ENCODE measurements at places on chromosomes 6 and 20.

DNA sequence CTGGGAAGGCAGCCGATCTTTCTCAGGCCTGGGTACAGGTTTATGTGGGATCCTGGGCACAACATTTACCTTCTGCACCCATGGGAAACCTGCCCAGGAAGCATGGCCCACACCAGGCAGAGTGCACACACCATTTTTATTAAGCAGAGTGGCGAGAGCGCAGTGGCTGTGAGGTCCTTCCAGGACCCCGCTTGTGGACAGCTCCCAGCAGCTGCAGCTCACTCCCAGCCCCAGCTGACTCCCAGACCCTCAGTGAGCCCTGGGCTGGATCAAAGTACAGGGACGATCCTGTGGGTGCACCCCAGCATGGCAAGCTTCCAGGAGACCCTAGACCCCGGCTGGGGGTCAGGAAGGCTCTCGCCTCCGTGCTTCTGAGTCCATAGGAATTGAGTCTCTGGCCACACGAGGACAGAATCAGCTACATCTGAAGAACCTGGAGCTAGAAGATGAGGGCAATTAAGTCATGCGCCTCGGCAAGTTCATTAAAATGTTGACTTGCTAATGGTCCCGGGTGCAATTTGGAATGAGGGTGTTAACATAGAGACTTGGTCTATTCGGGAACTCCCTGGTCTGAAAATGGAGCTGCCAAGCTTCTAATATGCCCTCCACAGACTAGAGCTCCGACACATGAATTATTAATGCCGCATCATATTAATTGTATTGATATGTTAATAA, 65.4 kb upstream of the SLCO4A1 start:
- no peak for DNase-seq

DNA sequence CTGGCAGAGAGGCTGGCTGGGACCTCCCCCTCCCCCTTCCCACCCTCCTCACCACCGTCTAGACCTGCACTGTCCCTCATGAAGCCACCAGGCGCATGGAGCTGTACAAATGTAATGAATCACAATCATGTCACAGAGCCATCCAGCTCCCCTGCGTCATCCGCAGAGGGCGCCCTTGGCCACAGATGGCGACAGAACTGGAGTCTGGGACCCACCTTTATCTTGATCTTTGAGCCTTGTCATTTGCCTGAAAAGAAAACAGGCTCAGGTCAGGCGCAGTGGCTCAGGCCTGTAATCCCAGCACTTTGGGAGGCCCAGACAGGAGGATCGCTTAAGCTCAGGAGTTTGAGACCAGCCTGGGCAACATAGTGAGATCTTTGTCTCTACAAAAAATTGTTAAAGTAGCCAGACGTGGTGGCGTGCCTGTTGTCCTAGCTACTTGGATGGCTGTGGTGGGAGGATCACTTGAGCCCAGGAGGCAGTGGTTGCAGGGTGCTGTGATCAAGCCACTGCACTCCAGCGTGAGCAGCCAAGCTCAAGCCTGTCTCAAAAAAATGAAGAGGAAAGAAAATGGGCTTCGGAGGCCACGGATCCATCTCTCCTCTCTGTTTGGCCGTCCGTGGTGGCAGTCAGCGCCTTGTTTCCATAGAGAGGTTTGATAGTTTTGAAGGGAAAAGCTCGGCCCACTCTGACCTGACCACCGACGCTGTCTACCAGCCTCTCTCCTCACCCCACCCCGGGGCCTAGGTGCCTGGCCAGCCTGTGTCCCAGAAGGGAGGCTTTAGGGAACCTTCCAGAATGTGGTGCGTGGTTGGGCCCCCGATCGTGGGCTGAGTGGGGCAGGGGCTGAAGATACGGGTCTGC, 6.2 kb downstream of the COL9A3 start:
- no peak for DNase-seq

GRCh38 chr6:34867484-34867883, 20.4 kb downstream of the TAF11 start:
- DNase-seq, result no peak

- no peak for DNase-seq
Observed at GRCh38 chr20:19996917-19997316, 20.2 kb upstream of the NAA20 start.

DNA sequence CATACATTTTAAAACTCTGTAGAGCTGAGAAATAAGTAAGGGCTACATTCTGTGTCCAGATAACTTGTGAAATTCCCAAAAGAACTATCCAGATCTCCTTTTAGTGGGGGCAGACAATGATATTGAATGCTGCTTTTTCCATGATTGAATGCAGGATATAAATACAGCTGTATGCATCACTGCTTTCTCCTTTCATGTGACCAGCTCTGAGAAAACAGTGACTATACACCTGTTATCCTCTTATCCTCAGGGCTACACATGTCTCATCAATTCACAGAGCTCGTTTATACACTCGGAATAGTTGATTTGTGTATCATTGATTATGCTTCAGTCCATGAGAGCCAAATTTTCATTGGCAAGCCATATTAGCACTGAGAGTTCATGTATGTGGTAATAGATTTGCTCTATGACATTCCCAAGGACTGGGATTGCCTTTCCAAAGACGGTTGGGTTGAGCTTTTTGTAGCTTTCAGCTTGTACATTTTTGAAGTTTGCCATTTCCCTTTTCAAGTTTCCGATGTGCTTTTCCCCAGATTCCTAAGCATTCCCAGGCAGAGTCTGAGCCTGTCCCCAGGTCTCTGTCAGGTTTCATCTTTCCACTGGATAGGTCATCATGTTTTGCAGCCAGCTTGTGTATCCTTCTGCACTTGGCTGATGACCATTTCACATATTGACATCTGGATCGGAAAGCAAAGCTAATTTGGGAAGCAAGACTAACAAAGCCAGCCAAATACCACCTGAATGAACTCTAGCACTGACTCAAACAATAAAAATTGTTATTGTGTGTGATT, 97.7 kb downstream of the RFX6 start:
- DNase-seq, result no peak

DNA sequence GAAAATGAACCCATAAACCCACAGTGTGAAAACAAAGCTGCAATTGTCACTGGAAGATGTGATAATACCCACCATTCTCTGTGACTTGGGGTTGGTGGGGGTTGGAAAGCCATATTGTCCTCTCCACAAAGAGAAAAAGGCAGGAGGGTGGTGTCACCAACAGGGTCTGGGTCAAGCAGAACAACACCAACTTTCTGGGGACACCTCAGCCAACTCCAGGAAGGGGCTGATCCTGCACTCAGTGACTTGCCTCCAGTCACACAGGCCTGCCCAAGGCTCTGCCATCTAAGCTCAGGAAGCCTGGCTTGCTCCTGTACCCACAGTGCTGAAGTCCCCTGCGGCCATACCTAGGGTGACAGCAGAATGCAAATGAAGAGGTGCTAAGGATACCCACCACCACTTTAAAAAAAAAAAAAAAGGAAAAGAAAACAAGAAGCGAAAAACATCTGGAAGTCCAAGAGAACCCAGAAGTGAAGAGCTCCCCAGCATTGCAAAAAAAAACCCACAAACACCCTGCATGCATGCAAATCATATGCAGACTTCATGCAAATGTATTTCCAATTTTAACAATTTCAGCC, 110.6 kb downstream of the PREX1 start:
- DNase-seq, result no peak

DNA sequence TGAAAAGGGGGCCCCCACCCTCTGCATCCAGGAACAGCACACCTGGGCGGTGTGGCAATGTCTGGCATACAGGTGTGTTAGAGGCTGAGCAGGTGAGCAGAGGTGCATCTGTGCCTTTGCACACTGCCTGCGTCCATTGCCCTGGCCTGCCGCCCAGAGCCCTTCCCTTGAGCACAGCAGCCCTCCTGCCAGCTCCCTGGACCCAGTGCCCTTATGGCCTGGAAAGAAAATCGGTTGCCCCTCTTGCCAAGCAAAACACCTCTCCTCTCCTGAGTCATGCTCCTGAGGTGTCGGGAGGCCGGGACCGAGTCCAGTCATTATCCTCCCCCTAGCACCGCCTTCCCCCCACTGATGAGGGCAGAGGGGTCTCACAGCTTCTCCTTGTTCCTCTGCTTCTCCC, 259.9 kb downstream of the SMOC2 start:
- DNase-seq, result no peak

DNA sequence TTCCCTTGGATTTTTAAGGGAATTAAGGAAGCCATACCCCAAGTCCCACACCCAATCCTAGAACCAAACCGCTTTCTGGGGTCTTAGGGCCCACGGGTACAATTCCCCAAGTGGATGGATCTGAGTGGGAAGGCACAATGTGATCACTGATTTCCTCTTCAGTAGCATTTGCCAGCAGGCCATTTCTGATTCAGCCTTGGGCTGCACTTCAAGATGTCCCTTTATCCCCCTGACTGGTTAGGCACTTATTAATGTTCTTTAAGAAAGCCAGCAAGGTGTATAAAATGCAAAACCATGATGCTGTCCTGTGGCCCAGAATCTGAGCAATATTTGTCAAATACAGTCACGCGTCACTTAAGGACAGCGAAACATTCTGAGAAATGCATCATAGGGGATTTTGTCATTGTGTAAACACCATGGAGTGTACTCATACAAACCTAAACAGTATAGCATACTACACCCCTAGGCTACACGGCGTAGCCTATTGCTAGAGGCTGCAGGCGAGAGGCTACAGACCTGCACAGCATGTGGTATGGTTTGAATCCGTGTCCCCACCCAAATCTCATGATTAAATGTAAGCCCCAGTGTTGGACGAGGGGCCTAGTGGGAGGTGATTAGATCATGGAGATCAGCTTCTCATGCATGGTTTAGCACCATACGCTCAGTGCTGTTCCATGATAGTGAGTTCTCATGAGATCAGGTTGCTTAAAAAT, 234.2 kb downstream of the NRN1 start:
- DNase-seq, result no peak

DNA sequence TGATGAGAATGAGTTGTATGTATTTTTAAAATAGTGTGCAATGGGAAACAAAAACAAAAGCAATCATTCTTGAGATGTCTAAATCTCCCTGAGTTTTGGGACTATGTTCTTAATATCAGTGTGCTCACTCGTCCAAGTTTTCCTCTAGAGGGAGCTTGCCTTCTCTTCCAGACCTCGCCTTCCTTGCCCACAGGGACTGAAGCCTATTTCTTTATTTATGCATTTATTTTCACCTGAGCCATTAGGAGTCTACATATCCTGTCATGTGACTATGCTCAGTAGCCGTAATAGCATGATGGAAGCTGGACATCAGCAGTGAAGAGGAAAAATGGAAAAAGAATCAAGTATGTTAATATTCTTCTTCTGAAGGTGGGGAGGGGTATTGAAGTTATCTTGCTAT, 131.2 kb downstream of the SH3BGRL2 start:
- DNase-seq, result no peak

DNA sequence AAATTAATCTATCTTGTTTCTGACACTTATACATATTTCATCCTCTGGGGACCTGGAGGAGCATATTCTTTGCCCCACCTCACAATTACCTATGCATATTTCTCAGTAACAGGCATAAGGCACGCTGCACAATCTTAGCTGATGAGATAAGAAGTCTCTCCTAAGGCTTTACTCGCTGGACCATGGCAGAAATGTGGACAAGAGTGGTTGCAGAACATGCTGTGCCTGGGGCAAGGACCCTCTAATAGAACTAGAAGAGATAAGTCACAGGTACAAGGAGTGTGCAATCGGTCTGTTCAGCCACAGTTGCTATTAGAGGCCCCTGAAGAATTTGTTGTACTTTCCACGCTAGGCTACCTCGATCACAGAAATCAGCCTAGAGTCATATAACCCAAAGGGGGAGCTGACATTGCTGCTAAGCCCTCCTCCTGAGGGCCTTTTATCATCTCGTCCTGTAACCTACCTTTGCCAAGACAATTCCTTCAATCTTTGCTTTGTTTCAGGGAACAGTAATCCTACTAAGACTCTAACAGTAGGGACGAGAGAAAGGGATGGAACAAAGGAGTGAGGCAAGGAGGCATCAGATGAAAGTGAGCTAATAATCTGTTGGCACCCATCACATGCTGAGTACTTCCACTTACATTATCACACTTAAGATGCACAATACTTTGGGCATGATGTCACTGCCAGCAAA, 16.1 kb upstream of the DEFB129 start:
- no peak for DNase-seq

DNA sequence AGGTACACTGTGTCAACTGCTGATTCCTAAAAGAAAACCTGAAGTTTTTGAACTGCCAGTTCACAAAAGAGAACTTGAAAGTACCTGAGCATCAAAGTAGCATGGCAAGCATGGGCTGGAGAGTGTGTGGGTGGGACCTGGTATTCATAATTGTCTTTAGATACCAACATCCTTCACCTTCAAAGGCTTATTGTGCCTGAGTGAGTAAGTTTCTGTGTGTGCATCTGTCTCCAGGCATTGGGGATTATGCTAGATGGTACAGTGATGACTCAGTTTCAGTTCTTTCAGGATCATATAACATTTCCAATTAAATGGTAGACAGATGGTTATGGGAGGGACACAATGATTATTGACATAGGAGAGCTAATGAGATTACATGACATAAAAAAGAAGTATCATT, 238.5 kb downstream of the ZFAND3 start:
- peak; percentile 10 for DNase-seq

- DNase-seq, result no peak
Observed at GRCh38 chr6:148973538-148974208, 226.8 kb downstream of the UST start.

- DNase-seq, result no peak
Observed at GRCh38 chr6:83430611-83431544, at the start of gene ME1. Gene ME1 (minus strand): TSS chr6:83431051. CDS start chr6:83430954, 97 bp downstream.

GRCh38 chr6:36463676-36464075, 20.9 kb downstream of the KCTD20 start:
- no peak for DNase-seq

- DNase-seq, result no peak
Observed at GRCh38 chr6:142735204-142735603, 209.8 kb downstream of the HIVEP2 start.

DNA sequence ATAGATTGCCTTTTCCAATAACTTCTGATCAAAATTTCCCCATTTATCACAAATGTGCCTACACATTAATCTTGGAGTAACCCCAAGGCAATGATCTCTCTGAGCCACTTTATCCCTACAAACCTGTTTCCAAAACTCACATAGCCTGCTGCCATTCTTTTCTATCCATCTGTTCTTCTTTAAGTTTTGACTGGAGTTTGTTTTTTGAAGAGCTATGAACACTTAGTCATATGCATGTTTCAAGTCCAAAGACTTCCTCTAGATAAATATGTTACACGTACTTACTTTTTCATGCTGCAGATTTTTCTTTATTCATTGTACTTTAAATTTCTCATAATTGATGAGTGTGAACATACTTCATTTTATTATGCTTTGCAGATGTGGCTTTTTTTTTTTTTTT, 488.9 kb upstream of the CITED2 start:
- DNase-seq, result no peak

GRCh38 chr6:116564921-116565872, 6.1 kb upstream of the RWDD1 start:
- no peak for DNase-seq

DNA sequence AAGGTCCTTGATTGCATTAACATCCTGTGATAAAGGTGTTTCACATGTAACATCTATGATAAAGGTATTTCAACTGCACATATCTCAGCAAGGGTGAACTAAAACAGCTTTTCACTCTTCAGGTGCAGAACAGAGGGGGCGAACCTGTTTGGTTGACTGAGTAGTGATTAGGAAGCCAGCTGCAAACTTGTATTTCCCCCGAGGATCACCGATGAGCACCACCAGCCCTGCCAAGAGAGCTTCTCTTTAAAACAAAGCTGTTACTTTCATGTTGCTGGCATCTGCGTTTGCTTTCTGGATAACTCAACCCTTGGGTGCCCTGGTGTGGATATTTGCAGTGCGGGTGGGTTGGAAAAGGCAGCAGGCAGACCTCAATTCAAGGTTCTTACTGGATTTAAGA, 39.6 kb downstream of the JAG1 start:
- DNase-seq, result no peak

Data from stimulated activated CD8-positive, alpha-beta memory T cell treated with anti-CD3 and anti-CD28 coated beads, Interleukin-7, amount 100 ng/mL, for 24 hours (primary cell).